ENCODE measurements at places on chromosomes 1 and 21.

DNA sequence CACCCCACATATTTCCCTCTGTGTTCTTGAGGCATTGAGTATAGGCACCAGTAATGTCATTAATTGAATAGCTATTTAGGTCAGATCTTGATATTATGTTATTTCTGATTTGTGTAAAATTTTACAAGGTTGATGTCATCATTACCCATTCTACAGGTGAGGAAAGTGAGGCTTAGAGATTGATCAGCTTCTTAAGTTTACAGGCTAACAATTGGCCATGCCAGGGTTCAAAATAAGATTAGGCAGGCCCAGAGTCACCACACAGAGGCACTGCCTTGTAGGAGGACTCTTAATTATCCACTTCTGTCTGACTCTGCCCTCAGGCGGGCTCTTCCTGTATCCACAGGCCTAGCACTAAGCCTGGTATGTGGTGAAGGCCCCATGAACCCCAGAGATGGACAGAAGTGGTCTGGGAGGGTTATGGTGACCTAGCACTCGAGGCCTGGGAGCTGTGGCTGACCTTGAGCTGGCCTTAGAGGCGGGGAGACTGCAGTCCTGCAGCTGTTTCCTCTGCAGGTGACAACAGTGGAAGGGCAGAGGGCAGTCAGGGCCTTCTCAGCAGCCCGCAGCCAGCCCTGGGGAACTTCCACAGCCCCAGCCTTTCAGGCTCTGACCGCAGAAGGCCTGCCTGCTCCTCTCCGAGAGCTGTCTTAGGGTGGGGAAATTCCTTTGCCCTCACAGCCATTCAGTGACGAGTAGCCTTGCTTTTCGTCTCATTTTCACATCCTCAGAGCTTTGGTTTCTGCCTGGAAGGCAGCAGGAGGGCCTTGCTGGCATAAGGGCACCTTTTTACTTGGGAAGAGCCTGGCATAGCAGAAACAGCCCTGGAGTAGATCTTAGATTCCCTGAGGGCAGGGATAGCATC, 12.2 kb downstream of the ZDHHC18 start:
- no peak for DNase-seq

- no peak for DNase-seq
Measured at GRCh38 chr1:25245809-25246599, 1.2 kb downstream of the RSRP1 start.

DNA sequence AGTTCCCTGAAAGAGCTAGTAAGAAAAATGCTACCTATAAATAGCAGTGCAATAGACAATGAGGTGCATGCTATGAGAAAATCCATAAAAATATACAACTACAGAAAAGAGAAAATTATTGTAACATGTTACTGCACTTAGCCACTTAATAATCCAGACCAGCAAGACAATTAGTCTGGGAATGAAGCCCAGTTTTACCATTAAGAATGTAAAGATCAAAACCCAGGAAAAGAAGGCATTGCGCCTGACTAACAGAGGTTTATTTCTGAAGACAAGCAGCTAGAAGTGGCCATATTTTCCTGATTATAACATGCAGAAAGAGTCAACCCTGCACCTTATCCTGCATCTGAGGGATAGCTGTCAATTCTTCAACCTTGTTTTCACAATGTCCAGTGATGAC, 276.4 kb upstream of the PRMT6 start:
- no peak for DNase-seq

DNA sequence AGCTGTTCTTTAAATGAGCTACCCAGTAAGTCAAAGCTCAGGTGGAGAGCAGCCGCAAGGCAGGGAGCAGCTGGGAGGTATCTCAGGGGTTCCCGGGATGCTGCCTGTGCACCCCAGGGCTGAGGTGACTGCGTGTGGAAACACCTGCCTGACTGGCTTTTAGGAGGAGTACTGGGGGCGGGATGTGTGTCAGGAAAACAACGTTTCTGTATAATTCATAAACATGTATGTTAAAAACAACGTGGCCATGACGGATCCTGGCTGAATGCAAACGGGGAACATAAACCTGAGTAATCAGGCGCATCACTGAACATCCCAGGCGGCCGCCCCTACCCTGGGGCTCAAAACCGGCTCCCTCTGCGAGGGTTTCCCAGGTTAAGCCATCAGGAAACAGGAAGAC, 1.5 kb downstream of the C1orf159 start:
- DNase-seq: no peak

GRCh38 chr1:165933446-165934170, 106.2 kb downstream of the UCK2 start:
- no peak for DNase-seq

DNA sequence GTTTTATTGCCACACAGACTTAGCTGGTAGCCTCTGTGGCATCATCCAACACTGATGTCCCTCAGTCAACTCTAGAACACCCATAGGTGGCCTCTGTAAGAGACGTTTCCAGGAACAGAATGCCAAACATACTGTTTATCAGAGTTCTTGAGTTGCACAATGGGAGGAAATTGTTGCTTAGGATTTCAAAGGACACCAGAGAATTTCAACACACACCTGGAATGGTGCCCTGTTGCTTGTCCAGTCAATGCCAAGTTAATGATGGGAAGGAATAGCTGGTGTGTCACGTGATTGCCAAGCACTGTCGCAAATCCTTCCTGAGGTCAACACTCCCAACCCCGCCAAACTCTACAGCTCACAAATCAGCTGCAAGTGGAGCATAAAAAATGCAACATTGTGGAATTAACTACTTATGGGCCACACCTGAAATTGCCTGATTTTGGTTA, 28.6 kb upstream of the DUSP23 start:
- no peak for DNase-seq

- DNase-seq: no peak
Measured at GRCh38 chr1:180381184-180381580, 121.2 kb downstream of the ACBD6 start.

DNA sequence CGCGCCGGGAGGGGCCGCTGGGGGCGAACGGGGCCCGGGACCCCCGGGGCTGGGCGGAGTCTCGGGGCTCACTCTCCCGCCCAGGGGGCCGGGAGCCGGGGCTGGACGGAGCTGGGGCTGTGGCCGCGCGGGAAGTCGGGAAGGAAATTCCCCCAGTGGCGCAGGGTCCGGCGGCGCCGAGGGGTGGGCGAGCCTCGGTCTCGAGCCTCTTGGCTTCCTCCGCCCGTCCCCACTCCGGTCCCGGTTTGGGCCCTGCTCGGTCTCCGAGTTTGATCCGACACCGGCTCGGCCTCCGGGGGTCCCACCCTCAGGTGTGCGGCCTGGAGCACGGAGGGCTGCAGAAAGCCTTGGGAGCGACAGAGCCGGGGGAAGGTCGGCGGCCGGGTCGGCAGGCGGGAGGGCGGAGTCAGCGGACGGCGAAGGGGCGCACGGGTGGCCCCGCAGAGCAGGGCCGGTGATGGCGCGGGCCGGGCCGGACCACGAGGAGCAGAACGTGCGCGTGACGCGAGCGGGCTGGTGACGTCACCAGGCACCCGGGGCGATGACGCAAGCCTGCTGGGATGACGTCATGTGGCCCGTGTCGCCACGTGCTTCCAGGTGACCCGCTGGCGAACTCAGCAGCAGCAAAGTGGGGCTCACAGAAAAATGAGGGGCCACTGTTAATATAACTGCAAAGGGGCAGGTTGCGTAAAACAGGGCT, 610 bp upstream of the HES4 start:
- peak; percentile 48 for DNase-seq

DNA sequence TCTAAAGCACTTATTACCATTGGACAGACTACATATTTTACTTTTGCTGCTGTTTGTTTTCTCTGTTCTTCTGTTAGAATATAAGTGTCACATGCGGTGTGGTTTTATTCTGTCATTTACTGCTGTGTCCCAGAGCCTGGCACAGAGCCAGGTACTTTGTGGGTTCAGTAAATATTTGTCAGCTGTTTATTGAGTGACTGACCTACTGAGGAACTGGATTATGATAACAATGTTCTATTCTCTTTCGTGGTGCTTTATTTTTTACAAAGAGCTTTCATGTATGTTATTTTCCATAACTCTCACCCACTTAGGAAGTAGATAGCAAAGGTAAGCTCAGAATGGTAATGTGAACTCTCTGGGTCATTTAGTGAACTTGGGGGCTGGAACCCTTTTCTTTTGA, 118.8 kb downstream of the RWDD3 start:
- DNase-seq: no peak

- DNase-seq: no peak
Measured at GRCh38 chr1:226886122-226886901, 15.9 kb downstream of the PSEN2 start.

DNA sequence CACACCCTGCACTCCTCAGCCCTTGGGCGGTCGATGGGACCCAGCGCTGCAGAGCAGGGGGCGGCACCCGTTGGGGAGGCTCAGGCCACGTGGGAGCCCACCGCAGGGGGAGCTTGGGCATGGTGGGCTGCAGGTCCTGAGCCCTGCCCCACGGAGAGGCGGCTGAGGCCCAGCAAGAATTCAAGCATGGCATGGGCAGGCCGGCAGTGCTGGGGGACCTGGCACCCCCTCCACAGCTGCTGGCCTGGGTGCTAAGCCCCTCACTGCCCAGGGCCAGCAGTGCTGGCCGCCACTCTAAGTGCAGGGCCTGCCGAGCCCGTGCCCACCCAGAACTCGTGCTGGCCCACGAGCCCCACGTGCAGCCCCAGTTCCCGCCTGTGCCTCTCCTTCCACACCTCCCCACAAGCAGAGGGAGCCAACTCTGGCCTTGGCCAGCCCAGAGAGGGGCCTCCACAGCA, 555.0 kb upstream of the ADGRL4 start:
- DNase-seq: no peak

DNA sequence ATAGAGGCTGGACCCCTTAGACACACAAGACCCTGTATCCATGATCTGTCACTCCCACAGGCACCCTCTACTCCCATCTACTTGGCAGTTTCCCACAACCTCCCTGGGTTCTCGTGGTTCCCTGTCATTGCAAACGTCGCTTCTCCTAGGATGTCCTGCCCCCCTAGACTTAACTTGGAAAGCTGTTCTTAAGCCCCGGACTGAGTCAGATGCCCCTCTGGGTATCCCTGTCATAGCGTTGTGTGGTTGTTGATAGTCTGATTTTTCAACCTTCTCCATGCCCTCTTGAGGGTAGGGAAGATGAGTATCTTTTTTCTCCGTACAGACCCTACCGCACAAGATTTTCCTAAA, 11.8 kb downstream of the RCC1 start:
- no peak for DNase-seq

DNA sequence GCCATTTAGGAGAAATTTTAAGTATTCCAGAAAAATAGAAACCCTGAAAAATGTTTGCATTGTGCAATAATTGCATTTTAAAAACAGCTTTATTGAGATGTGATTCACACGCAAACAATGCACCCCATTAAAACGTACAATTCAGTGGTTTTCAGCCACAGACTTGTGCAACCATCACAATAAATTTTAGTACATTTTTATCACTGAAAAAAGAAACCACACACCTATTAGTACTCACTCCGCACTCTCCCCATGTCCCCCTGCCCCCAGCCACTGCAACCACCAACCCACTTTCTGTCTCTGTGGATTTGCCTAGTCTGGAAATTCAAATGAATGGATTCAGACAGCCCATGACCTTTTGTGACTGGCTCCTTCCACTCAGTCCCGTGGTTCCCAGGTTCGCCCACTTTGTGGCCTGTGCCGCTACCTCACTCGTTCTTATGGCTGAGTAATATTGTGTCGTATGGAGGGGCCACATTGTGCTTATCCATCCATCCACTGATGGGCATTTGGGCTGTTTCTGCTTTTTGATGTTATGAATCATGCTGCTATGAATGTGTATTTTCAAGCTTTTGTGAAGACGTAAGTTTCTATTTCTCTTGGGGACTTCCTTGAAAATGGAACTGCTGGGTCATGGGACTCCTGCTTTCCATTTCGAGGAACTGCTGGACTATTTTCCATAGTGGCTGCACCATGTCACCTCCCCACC, 147.7 kb upstream of the ARHGEF16 start:
- DNase-seq: no peak

- no peak for DNase-seq
Measured at GRCh38 chr1:34839526-34840305, 19.8 kb downstream of the SMIM12 start.

GRCh38 chr21:27082431-27083010, 115.6 kb upstream of the ADAMTS5 start:
- no peak for DNase-seq

DNA sequence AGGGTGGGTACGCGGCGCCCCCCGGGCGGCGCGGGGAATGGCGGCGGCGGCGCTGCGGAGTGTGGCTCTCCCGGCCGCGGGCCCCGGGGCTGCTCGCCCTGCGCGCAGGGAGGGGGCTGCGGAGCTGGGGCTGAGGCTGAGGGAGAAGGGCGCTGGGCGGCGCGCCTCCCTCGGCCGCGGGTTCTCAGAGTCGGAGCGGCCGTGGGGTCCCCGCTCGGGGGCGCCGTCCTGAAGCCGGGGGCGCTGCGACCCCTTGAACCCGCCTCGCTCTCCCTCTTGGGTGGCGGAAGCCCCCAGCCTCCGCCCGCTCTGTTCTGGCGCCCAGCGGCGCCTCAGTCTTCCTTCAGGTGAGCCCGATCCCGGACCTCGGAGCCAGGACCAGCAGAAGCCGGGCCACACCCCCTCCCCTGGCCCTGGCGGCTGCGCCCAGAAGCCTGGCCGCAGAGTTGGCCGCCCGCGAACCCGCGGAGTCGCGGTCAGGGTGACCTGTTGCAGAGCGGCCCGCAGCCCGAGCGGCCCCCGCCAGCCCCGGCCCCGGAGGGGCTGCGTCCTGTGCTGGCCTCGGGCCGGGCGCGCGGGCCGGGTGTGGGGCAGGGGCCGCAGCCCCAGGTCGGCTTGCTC, 532 bp downstream of the RALGPS2 start:
- peak; percentile 26 for DNase-seq

DNA sequence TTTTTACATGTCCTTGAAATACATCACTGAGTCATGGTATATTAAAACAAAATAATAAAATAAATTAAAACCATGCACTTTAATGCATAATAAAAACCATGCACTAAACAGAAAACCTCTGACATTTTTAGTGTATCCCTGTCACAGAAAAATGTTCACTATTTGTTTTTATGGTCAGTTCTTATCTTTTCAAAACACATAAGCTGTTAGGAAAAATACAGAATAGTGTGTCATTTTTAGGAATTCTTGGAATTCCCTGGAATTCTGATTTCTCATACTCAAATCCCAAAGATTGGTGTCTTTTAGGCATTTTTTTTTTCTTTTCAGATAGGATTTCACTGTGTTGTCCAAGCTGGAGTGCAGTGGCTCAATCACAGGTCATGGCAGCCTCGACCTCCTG, 25.1 kb upstream of the TINAGL1 start:
- DNase-seq: no peak

DNA sequence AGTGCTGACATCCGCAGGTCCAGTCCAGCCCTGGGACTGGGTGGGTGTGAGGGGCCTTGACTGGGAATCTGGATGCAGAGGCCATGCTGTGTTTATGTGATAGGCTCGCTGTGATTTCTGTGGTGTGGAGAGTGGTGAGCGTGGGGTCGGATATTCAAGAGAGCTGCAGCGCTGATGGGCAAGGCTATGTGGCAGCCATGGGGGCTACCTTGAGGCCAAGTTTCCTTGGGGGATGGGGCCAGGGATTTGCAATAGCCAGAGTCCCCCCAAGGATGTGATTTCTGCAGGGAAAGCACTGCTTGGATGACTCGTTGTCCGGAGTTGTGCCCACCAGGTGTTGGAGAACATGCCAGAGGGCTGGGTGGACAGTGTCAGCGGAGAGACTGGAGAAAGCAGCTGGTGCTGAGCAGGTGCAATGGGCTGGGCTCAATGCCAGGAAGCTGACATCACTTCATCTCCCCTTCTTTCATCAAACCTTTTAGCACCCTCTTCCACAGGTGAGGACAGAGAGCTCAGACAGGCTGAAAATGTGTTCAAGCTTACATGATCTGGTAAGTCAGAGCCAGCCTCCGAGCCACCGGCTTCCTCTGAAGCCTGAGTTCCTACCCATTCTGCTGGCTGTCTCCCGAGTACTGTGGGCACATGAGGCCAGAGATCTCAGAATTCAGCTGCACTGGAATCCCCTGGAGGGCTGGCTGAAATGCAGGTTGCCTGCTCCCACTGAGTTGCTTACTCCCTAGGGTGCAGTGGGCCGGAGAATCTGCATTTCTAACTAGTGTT, 132.9 kb downstream of the RHOU start:
- peak; percentile 61 for DNase-seq
